Stimulated activated CD4-positive, alpha-beta T cell treated with anti-CD3 and anti-CD28 coated beads, Interleukin-4, amount 100 ng/mL, for 1 hour (primary cell): ENCODE measurements at places on chromosomes 7 and 10.
A peak's percentile ranks its signal among the peaks of the same experiment; 100 is the strongest.

GRCh38 chr7:143960813-143961610 lies 6.4 kb downstream of the OR2F1 start:
- DNase-seq, result no peak

- no peak for DNase-seq
These were observed 41.8 kb upstream of the FAM133B start for GRCh38 chr7:92631850-92632487.

DNA sequence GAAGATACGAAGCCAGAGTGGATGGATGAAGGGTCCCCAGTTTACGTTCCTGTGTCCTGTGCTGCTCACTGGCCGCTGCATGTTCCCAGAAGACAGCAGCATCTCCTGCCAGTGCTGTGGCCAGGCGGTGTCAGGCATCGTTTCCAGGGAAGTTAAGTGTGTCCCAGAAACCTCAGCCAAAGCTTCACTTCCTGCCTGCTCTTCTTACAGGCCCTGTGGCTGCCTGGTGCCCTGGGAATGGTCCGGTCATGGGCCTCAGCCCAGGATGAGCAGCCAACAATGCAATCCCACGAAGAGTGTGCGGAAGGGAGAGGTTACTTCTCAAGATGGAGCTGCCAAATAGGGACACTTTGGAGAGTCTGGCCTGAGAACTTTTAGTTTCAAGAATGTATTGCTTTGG lies 99.7 kb upstream of the TARP start:
- DNase-seq, result no peak

DNA sequence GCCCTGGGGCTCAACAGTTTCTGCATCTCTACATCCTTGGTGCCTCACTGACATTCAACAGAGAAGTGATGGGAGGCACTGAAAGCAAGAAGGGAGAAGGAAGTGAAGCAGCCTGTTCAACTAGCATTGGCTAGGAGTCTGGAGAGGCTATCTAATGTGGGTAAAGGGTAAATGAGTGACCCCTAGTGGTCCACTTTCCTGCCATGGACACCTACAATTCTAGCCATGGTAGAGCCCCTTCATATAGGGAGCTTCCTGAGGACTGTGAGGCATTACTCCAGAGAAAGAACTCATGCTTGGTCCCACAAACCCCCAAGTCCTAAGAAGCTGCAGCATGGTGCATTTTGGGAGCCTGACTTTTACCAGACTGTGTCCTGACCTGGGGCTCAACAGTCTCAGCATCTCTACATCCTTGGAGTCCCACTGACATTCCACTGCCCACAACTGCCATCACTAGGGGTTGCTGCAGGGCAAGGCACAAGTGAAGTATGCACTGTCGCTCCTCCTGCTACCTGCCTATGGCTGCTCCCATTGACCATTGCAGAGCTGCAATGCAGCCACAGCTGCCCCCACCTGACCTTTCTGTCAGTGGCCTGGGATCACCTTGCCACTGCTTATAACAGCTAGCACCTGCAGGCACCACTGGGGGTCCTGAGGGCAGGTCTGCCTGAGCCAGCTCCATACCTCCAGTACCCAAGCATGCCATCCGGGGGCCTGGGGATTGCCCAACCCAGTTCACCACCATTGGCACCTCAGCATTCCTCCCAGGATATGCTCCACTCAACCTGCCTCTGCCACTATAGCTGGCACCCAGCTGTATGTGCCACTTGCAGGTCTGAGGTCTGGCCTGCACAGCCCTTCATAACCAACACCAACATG lies 44.1 kb upstream of the CDK6 start:
- no peak for DNase-seq

DNA sequence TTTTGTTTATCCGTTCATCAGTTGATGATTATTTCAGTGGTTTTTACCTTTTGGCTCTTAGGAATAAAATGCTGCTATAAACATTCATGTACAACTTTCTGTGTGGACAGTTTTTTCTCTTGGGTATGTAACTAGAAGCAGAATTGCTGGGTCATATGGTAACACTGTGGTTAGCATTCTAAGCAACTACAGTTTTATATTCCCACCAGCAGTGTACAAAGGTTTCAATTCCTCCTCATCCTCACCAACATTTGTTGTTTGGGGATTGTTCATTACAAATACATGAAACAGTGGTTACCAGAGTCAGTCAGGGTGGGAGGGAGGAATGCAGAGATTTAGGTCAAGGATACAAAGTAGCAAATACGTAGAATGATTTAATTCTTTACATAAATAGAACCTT lies 97.0 kb downstream of the NPSR1 start:
- DNase-seq, result no peak

DNA sequence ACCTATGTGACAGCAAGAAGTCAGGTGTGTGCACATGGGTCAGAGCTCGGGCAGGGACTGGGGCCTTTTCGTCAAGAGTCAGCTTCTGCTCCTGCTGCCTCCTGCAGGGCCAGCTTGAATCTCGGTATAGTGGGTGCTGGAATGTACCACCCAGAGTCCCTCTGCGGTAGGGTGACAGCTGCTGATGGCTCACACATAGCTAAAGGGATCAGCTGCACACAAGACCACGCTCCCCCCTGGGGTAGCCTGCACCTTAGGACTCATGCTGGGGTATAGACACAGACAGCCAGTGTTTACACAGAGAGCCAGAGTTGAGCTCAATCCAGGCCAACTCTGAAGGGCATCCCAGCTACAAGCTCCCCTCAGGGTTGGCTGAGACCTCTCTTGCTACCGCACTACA lies 14.0 kb upstream of the COL13A1 start:
- no peak for DNase-seq

DNA sequence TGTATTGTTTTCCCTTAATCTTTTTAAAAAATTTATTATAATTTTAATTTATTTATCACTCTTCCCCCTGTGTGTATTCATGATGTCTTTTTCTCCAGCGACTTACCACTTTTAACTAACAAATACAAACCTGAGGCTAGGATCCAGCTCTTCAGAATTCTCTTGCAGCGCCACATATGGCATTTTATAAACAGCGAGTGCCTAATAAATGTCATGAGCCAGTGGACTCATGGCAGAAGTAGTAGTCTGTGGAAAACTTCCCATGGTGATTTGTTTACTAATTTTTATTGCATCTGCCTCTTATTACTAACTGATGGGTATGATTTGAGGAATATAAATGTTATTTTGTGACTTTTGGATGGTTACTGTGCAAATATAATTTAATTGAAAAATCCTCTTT lies 102.9 kb downstream of the EXOC4 start:
- DNase-seq, result no peak

- DNase-seq, result peak; percentile 10
These were observed 84.0 kb downstream of the GSAP start for GRCh38 chr7:77331938-77332695.

GRCh38 chr10:121715969-121716368 lies 117.7 kb upstream of the FGFR2 start:
- no peak for DNase-seq

DNA sequence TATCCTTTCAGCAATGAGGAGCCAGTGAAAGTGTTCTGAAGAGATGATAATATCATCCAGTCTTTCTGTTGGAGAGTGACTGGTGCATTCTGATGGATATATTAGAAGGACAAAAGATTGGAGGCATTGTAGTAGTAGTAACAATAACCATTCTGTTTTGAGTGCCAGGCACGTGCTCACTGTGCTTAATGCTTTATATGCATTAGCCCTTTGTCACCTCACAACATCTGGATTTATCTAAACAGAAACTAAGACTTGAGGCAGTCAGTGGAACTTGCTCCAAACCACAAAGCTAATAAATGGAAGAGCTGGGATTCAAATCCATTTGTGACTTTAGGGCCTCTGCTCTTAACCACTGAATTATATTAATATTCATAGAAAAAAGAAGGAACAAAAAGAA lies 84.5 kb upstream of the OIT3 start:
- no peak for DNase-seq

DNA sequence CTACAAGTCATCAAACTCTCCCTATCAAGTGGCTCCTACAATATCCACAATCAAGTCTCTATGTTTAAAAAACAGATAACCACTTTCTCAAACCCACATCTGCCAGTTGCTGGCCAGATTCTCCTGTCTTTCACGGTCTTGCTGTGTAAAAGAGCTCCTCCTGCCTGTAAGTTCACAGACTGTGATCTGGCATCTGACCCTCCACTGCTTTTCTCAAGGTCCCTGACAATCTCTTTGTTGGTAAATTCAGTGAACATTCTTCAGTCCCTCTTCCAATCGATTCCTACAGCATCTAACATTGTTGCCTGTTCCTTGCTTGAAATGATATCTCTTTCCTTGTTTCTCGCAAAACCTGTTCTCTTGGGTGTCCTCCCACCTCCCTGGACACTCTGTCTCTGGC lies 18.5 kb upstream of the LMOD2 start:
- no peak for DNase-seq

GRCh38 chr10:66637273-66638036 lies 288.4 kb upstream of the LRRTM3 start:
- DNase-seq, result no peak

DNA sequence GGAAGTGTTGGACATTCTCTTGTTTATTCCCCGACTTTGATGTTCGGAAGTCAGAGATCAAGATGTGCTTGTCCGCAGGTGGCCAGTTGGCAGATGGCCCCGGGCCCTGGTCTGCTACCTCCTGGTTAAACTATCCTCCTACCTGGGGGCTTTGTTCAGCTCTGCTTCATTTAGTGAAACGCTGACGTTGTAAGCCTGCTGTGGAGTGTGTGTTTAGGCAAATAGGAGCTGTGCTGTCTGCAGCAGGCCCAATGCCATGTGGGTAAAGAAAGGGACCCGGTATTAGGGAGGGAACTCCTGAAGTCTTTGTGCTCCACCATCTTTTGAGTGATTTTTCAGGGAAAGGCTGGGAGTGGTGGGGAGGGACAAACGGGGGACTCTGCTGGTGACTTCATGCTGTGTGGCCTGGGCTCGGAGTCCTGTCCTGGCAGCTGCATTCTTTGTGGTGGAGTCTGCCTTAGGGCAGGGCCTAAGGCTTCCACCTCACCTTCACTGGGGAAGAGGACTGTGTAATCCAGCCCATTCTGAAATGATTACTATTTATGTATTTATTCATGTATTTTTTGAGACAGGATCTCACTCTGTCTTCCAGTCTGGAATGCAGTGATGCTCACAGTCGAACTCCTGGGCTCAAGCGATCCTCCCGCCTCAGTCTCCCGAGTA lies 171.1 kb upstream of the KLF6 start:
- no peak for DNase-seq

GRCh38 chr7:18400726-18401125 lies 94.8 kb upstream of the HDAC9 start:
- no peak for DNase-seq

DNA sequence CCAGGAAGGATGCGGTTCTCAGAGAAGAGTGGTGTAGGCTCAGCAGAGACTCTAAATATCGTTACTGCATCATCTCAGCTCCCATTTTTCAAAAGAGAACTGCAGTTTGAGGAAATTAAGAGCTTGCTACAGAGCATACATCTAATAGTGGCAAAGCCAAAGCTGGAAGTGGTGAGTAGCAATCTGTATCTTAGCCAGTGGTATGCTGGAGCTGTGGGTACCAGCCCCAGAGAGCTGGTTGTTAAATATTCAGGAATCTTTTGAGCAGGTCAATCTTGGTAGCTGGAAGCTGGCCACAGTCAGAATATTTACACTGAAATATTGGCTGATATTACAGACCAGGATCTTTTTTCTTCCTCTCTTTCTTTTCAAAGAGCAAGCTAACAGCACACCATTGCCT lies 88.4 kb upstream of the STEAP1B start:
- no peak for DNase-seq

GRCh38 chr7:13041368-13041988 lies 354.0 kb downstream of the ARL4A start:
- DNase-seq, result no peak

DNA sequence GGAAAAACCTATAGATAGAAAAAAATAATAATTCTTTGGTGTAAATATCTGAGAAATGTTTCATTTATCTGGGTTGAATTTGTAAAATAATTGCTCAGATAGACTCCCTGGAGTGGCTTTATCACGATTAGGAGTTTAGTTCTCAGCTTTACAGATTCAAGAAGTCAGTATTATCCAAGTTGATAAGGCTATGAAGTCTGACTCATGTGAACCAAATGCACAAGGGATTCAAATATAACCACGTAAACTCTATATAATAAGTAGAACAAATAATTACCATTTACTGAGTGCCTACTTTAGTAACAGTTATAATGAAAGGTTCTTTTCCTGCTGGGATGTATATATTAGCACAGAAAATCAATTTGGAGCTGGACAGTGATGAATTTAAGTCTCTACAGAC lies 290.4 kb downstream of the PRKG1 start:
- no peak for DNase-seq

DNA sequence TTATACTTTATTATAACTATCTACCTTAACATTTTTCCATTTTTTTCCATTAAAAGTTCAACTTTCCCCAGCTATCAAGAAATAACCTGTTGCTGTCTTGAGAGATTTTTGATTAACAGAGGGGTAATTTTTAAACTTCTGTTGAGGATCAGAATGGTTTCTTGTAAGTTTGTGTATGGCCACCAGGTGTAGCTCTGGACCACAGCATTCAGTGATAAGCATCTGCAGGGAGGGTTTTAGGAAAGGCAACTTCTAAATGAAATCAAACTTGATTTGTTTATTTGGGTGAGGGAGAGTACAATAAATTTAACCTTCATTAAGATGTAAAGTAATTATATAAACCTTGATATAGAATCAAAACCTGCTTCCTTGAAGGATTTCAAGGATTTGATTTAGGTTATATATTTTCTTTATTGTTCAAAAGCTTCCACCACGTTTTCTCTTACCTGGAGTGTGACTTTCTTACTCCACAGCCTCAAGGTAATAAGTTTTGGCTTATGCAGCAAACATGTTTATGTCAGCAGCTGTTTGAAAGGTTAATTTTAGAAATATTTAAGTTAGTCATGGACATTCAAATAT lies 153.3 kb downstream of the STK31 start:
- DNase-seq, result no peak

GRCh38 chr10:22992621-22993020 lies 64.8 kb downstream of the ARMC3 start:
- DNase-seq, result no peak

GRCh38 chr7:155454183-155455112 lies 3.5 kb upstream of the EN2 start:
- DNase-seq, result no peak

- no peak for DNase-seq
These were observed 37.4 kb downstream of the ZNRF2 start for GRCh38 chr7:30321882-30322192.

- DNase-seq, result no peak
These were observed 739 bp upstream of the CCDC186 start for GRCh38 chr10:114174695-114175188.

- DNase-seq, result peak; percentile 13
These were observed 42.0 kb downstream of the CCDC6 start for GRCh38 chr10:59864141-59864962.

GRCh38 chr10:9885761-9886160 lies 1131.9 kb upstream of the CELF2 start:
- DNase-seq, result no peak
